ENCODE measurements at places on chromosomes 1 and 21.

DNA sequence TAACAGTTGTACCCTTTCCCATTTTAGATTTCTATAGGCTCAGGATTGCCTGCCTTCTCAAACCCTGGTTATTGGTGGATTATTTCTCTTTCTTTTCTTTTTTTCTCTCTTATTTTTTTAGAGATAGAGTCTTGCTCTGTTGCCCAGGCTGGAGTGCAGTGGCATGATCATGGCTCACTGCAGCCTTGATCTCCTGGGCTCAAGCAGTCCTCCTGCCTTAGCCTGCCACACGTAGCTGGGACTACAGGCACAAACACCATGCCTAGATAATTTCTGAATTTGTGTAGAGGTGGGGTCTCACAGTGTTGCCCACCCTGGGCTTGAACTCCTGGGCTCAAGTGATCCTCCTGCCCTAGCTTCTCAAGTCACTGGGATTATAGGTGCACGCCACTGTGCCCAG is 58.8 kb downstream of the UCK2 start:
- DNase-seq = no peak

DNA sequence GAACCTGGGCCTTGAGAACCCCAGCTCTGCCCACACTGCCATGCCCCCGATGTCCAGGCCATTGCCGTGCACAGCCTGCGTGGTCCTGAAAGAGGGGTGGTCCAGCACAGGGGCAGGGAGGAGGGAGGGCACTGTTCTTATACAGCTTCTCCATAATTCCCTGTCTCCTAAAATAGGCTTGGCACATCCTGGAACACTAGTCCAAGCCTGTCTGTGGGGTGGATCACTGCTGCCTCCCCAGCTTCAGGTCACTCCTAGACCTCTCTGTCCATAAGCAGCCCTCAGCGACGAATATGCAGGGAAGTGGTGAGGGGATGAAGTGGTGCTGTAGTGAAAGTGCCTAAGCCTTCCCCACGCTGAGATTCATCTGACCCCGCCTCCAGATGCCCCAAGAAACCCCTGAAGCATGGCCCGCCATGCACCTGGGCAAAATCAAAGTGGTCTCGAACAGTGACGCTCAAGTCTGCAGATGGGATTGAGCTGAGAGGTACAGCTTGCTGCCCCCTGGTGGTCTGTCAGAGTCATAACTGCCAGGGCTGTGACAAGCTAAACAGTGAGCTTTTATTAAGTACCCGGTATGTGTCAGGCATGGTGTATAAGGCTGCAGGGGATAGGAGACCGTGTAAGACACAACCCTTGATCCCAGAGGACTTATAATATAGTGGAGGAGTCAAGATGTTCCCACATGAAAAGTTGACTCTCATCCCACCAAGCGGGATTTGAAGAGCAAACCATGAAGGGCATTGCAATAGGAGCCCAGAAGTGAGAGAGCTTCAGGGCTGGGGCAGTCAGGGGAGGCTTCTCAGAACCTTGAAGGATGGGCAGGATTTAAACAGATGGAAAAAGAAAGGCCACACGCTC is 66.6 kb downstream of the FAM163A start:
- no peak for DNase-seq

- DNase-seq = no peak
Measured at GRCh38 chr21:35323947-35324346, 274.8 kb upstream of the RUNX1 start.

DNA sequence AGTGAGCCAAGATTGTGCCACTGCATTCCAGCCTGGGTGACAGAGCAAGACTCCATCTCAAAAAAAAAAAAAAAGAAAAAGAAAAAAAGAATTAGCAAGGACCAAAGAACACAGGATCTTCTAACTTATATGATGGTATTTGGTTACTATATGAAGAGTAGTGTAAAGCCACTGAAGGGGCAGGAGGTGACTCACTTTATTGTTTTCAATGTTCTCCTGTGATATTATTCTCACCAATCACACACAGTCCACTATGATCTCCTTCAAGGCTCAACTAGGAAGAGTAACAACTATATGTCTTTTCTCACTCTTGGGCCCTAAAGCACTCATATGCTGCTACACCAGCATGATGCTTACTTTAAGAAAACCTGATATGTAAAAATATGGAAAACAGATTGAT is 26.7 kb downstream of the RC3H1 start:
- no peak for DNase-seq

DNA sequence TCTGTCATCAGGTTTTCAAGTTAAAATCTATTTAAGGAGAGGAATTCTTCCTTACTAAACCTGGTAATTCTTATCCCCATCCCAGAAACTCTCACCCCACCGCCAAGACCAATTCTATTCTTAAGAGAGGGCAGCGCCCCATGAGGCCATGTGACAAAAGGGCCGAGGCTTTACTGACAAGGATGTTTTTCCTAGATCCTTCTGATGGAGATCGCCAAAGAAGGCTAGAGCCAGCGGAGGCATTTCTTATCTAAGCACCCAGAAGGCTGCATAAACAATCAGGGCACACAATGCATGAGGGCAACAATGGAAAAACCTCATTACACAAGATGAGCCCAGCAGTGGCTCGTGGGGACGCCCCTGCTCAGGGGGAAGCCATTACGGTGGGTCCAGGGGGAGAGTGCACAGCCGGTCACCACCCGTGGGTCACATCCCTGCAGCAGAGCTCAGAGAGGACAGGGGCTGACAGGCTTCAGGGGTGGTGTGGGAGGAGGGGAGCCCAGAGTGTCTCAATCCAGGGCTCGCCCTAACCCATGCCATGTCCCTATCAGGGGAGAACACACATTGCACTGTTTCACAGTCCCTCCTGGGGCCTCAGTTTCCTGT is 88.7 kb downstream of the ITPKB start:
- no peak for DNase-seq

GRCh38 chr1:11741482-11741881 is 5.5 kb downstream of the AGTRAP start:
- no peak for DNase-seq

DNA sequence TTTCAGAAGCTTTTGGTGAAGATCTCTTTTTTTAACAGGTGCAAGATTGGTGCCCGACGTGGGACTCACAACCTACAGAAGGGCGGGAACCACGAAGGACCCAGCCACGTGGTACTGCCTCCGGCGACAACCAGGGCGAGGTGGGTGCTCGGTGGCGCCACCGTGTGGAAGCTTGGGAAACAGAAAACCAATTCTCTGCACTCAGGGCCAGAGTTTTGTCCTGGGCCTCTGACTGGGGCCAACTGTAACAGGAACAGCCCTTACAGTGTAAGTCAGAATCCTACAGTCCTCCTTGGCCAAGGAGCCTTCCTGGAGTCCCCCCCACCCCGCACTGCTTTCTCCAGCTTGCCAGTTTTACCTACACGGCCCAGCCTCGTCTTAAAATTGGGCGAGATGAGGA is 11.6 kb upstream of the S100A7A start:
- no peak for DNase-seq

DNA sequence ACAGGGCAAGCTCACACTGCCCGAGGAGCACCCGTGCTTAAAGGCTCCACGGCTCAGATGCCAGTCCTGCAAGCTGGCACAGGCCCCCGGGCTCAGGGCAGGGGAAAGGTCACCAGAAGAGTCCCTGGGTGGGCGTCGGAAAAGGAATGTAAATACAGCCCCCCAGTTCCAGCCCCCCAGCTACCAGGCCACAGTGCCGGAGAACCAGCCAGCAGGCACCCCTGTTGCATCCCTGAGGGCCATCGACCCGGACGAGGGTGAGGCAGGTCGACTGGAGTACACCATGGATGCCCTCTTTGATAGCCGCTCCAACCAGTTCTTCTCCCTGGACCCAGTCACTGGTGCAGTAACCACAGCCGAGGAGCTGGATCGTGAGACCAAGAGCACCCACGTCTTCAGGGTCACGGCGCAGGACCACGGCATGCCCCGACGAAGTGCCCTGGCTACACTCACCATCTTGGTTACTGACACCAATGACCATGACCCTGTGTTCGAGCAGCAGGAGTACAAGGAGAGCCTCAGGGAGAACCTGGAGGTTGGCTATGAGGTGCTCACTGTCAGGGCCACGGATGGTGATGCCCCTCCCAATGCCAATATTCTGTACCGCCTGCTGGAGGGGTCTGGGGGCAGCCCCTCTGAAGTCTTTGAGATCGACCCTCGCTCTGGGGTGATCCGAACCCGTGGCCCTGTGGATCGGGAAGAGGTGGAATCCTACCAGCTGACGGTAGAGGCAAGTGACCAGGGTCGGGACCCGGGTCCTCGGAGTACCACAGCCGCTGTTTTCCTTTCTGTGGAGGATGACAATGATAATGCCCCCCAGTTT is 1.3 kb downstream of the CELSR2 start:
- DNase-seq = no peak

GRCh38 chr1:107277022-107277421 is 136.2 kb downstream of the NTNG1 start:
- no peak for DNase-seq

DNA sequence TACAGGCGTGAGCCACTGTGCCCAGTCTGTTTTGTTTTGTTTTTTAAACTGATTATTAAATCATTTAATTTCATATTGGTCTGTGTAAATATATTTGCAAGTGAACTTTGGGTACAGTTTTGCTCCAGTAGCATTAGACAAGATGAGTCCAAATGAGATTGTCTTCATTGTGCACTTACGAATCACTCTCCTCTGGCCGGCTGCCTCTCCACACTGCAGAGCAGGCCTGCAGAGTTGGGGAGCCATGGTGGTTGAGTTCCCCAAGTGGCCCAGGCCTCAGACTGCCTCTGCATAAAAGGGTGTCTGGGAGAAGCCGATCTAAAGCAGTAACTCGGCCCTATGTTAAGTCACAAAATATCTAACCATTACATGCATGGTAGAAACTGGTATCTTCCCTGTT is 74.8 kb downstream of the ATP5PO start:
- DNase-seq = no peak

GRCh38 chr1:150362721-150363425 is 1.1 kb upstream of the RPRD2 start:
- no peak for DNase-seq

- DNase-seq = no peak
Measured at GRCh38 chr21:17454315-17455027, 58.4 kb upstream of the CXADR start.

GRCh38 chr1:24150234-24151174 is 7.6 kb upstream of the IL22RA1 start:
- DNase-seq = peak; percentile 74

Measured in stimulated activated CD8-positive, alpha-beta memory T cell treated with anti-CD3 and anti-CD28 coated beads, Interleukin-4, amount 100 ng/mL, for 1 hour (primary cell).